ENCODE measurements at places on chromosomes 1 and 21.

GRCh38 chr1:171858696-171859095, 17.4 kb downstream of the DNM3 start:
- DNase-seq: no peak

DNA sequence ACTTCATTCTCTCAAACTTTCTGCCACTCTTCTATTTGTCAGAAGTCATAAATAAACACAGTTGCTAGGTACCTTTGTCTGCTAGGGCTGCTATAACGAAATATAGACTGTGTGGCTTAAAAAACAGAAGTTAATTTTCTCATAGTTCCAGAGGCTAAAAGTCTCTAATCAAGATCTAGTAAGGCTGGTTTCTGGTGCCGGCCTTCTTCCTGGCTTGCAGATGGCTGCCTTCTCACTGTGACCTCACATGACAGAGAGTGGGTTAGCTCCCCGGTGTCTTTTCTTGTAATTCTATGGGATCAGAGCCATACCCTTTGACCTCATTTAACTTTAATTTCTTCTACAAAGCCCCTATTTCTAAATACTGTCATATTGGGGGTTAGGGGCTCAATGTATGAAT, 5.9 kb downstream of the PDC start:
- no peak for DNase-seq

DNA sequence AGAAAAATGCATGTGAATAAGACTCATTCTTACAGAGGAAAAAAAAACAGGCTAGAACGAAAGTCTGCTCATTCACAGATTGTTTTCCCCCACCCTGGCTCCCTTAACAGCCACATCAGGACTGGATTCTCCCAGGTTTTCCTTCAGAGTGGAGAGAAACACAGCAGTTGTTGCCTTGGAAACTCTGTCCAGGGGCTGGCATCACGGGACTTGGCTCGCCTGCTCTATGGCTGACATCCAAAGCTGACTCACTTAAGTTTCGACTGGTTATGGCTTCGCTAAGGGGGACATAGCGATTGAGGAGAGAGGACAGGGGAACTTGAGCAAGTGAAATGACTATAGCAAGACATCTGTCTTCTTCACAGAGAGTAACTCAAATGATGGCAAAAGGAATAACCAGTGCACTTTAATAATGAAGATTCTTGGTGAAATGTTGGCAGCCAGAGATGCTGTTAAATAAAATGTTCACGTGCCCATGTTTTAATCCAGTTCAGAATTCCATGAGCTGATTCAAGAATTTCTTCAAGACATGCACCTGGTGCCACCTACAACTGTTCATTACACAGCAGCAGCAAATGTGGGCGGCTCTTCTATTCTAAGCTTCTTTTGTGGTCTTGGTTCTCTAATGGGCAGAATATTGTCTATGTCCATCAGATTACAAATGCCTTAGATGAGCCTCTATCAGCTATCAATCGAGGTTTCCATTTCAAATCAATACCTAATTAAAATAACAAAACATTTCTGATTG, 21.8 kb downstream of the MIS18A start:
- DNase-seq: no peak

DNA sequence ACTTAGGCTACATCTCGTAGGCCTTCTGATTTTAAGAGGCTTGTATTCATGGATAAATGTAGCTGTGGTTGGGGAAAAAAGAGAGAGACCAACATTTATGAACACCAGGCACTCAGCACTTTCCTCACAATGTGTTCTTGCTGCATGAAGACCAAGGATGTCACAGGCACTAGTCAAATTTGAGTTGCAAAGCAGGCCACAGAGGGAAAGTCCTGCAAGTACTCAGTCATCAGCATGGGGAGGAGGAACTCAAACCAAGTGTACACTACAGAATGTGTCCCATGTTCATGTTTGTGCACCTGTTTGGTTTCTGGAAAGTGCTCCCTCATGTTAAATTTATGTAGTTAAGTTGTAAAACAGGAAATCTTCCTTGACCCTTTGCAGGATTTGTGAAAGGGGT, 8.7 kb upstream of the MAP3K7CL start:
- peak; percentile 66 for DNase-seq

GRCh38 chr1:93490357-93490756, 42.4 kb downstream of the FNBP1L start:
- no peak for DNase-seq

- DNase-seq: peak; percentile 73
Observed at GRCh38 chr1:154352581-154353459, 27.5 kb downstream of the ATP8B2 start.

DNA sequence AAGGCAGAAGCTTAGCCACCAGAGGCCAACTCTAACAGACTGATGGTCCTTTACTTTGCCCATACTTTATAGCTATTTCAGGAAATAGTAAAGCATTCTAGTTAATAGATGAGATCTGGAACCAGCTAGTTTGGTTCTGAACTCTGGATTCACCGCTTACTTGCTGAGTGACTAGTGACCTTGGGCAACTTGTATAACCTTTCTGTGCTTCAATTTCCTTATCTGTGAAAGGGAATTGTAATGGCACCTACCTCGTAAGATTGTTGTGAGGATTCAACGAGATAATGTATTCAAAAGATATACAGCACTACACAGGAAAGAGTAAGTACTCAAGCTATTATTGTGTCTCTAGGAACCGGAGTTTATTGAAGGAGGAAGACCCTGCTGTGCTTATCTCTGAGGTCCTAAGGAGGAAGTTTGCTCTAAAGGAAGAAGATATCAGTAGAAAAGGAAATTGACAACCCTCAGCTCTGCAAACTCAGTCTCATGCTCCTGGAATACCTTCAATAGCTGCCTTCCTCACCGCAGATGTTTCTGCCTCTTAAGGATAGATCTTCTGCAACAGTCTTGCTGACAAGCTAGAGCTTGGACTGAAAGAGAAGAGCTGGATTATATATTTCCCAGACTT, 11.9 kb downstream of the MTFR1L start:
- no peak for DNase-seq

All from NCI-H526 (cell line).